Cortex of kidney (tissue), 1 donor: ENCODE measurements at places on chromosomes 5 and 9.

DNA sequence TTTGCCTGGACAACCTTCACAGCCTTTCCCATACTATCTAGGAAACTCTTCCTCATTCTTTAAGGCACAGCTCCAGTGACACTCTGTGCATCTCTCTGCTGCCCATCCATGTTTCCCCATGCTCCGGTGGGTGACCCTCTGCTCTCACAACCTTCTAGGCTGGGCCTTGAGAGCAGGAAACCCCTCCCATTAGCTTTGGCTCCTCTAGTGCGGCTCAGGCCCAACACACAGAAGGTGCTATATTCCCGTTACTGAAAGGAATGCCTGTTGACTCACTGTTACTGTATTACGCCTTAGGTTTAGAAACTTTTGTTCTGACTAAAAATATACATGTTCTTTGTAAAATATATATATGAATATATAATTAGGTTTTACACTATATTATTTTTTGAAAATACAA lies 8.1 kb upstream of the CCL28 start:
- DNase-seq = no peak

GRCh38 chr5:184471-184870 lies 6.8 kb upstream of the LRRC14B start:
- no peak for DNase-seq

DNA sequence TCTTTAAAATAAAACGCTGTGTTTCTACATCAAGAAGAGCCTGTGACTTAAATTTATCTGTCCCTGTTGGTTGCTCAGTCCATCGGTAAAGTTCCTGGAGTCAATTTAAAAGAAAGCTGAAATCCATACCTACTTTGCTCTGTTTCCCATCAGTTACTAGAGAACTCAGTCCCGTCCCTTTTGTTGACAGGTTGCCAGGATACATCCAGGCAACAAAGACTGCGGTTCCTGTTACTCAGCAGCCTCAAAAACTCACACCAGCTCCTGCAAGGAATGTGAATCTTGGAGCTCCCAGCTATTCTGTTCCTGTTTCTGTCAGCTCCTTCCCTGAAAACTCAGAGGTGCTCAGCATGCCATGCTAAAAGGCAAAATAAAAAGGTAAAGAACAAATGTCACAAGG lies at the start of gene ZNF474:
TSS of gene ZNF474 (plus strand) at position 241 of the 400 bp plus-strand sequence. CDS start 22,445 bp downstream, outside the sequence.
- DNase-seq = no peak

DNA sequence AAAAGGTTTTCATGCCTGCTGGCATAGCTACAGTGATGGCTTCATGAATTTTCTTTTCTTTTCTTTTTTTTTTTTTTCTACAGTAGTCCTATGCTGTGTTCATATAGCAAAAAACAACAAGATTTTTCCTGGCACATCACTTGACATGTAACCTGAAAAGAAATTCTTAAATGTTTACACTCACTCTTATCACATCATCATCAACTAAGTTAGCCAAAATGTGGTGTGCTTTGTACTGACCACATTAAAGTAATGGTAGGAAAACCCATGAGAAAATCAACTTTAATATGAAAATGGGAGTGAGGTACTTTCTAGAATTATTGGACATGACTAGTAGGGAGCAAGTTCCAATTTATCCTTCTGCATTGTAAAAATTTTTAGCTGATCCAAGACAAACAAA lies 146.7 kb downstream of the SSBP2 start:
- DNase-seq = no peak

DNA sequence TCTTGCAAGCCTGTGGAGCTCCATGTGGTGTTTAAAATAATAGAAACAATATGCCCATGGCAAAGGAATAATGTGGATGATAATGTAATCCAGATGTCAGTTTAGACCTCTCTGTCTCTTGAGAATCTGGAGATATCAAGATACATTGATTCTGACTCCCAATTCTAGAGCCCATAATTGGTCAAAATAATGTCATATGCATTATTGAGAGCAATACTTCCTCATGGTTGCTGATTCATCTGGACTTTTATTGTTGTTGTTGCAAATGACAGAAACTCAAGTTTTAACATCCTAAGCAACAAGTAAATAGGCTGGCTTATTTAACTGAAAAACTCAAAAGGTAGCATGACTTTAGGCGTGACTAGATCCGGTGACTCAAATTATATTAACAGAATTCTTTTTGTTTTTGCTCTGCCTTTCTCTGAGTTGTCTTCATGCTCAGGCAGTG lies 152.1 kb downstream of the PCSK1 start:
- DNase-seq = no peak

DNA sequence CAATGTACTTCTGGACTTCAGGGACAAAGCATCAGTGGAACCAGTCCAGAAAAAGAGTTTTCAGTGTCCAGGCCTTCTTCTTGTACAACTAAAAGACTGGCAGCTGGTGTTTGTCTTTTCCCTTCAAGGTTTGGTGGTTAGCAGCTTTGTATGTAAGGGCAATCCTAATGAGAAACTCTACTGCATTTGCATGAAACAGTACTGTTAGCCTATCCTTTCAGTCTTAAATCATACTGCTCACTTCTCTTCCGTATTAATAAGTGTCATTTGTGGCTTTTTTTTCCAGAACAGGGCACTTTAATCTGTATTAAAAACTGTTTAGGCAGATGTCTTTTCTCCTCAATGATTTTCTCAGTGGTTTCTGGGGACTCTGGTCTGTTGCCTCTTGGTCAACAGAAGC lies 48.9 kb downstream of the FAM174A start:
- no peak for DNase-seq

GRCh38 chr5:105230516-105231157 lies 1668.0 kb upstream of the NUDT12 start:
- DNase-seq = no peak

- DNase-seq = no peak
These were observed 11.9 kb downstream of the ERBIN start for GRCh38 chr5:65938256-65938655.

GRCh38 chr5:81069990-81070389 lies 109.8 kb downstream of the RASGRF2 start:
- no peak for DNase-seq

DNA sequence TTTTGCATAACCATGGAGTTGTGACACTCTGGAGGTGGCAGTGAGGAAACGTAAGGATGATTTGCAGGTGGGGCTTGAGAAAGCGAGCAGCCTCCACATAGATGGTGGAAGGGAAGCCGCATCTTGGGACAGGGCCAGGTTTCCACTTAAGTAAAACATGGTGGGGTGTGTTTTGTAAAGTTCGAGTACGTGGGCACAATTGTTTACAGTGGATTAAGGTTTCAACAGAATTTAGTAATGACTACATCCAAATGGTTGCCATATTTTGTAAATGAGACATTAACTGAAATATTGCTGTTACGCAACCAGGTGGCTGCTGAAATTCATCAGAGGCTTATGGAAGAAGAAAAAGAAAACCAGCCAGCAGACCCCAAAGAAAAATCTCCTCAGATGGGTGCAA lies 85.4 kb upstream of the IL7R start:
- DNase-seq = no peak

- no peak for DNase-seq
These were observed 8.2 kb downstream of the RPP25L start for GRCh38 chr9:34603610-34604231.

GRCh38 chr9:71990466-71990865 lies 69.9 kb downstream of the C9orf57 start:
- no peak for DNase-seq

GRCh38 chr9:6552033-6552432 lies 93.5 kb downstream of the GLDC start:
- DNase-seq = no peak

- no peak for DNase-seq
These were observed 82.4 kb downstream of the FREM1 start for GRCh38 chr9:14827805-14828204.

DNA sequence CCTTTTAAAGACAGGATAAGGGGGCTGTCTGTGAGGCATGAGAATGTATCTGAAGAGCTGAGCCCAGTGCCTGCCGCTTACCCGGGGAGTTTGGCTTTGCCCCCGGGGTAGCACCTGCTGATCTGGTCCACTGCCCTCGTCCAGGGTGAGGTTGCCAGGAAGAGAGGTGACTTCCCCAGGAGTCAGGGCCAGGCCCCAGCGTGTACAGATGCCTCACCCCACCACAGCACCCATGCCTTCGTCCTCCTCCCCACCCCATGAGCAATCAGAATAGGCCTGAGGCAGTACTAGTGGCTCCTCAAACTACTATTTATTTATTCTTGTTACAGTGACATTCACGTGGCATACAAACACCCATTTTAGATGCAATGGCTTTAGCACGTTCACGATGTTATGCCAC lies 15.7 kb upstream of the AIF1L start:
- no peak for DNase-seq

GRCh38 chr9:70046274-70047070 lies 2.8 kb downstream of the MAMDC2 start:
- no peak for DNase-seq

DNA sequence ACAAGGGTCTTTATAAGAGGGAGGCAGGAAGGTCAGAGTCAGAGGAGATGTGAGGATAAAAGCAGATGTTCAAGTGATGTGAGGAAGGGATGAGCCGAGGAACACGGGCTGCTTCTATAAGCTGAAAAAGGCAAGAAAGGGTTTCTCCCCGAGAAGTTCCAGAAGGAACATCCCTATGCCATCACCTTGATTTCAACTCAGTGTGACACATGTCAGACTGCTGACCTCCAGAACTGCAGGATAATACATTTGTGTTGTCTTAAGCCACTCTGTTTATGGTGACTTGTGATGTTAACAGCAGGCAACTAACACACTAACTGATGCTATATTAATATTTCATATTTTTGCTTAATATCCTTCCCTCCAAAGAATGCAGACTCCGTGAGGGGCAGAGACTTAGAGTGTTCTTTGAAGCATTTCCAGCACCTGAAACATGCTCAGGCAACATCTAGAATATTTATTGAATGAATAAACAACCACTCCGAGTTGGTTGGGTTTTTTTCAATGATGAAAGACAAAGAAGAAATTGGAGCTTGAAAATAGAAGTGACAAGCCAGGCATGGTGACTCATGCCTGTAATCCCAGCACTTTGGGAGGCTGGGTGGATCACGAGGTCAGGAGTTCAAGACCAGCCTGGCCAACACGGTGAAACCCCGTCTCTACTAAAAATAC lies 77.6 kb upstream of the ADRA1B start:
- no peak for DNase-seq

DNA sequence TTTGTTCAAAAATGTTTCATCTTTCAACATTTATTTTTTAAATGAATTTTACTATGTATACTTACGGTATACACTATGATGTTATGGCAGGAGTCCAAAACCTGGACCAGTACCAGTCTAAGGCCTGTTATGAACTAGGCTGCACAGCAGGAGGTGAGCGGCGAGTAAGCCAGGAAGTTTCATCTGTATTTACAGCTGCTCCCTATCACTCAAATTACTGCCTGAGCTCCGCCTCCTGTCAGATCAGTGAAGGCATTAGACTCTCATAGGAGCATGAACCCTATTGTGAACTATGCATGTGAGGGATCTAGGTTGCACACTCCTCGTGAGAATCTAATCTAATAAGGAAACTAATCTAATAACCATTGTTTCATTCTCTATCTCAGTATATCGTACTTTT lies 715.5 kb upstream of the PTPRD start:
- DNase-seq = no peak

DNA sequence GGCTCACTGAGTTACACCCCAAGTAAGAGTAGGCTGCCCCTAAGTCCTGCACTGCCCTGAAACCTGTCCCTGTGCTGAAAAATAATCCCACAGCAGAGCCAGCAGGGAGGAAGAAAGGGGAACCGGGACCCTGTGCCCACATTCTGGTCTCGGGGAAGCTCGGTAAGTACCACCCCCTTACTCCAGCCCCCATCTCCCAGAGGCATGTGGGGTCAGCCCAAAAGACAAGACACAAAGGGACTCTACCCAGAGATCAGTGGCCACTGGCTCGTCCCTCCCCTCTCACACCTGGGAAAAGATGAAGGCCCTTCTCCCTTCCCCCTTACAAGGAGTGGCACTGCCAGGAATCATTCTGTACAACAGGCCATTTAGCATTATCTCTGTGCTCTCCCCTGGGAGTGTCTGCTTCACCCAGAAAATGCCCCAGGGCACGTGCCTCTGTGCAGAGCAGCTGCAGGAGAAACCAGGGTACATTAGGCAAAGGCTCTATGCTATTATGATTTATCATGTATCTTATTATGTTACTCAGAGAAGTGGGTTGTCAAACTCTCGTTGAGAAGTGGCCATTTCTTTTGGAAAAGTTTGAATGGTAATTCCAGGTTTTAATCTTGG lies 71.3 kb downstream of the NDFIP1 start:
- DNase-seq = no peak

DNA sequence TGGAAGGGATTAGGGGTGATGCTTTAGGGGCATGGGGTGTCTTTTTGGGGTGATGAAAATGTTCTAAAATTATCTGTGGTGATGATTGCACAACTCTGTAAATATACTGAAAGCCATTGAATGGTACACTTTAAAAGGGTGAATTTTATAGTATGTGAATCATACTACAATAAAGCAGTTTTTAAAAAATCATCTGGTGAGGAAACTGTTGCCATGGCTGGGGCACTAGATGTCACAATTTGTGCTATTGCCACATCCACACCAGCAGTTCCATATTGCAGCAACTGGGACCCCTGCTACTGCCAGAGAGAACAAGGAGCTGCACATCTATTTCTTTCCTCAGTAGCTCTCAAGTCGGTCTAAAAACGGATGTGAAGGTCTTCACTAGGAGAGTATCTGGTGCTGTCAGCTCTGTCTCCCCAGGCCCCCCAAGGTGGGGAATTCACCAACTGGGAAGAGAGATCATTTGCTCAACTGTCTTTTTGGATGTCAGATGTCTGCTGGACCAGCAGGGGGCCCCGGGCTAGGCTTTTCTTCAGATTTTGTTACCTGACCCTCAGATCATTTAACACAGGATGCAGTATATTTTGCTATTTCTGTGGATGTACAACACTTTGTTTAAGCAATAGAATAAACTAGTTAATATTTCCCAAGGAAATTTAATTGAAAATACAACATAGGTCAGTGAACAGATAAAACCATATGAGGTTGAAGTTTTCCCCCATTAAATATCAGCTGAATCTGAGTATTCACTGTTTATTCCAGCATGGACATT lies 13.2 kb downstream of the CMYA5 start:
- no peak for DNase-seq

GRCh38 chr9:17627641-17628040 lies 48.8 kb downstream of the SH3GL2 start:
- no peak for DNase-seq

DNA sequence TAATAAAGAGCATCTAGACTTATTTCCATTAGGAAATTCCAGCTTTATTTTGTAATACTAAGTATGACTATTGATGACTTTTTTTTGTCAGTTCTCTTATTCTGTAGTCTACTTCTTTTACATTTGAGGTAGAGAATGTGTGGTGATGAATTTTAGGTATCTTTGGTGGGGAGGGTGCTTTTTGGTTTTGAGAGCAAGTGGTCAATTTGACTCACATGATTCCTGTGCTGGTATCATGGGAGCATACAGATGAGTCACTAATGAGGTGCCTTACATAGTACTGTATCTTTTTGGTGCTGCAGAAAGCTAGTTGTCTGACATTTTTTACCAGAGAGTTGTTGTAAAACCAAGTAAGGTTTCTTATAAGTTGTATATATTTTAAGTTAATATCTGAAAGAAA lies 35.3 kb downstream of the ERBIN start:
- no peak for DNase-seq

GRCh38 chr5:73918791-73919221 lies 292.8 kb downstream of the ARHGEF28 start:
- no peak for DNase-seq
